Hippocampal formation (tissue), 2 donors: ENCODE measurements at places on chromosomes 4 and X.
A peak's percentile ranks its signal among the peaks of the same experiment; 100 is the strongest.

- DNase-seq, result no peak
These were observed 91.9 kb upstream of the KLHL13 start for GRCh38 chrX:118208481-118208880.

- no peak for DNase-seq
These were observed 840.3 kb upstream of the ADGRL3 start for GRCh38 chr4:60359746-60360367.

- no peak for DNase-seq
These were observed 301.8 kb upstream of the CTSO start for GRCh38 chr4:156255230-156256007.

GRCh38 chr4:168769416-168769815, 240.6 kb downstream of the CBR4 start:
- DNase-seq, result no peak

- no peak for DNase-seq
These were observed 875 bp downstream of the RGS12 start for GRCh38 chr4:3293401-3294391.

- no peak for DNase-seq
These were observed 2.1 kb downstream of the NSG1 start for GRCh38 chr4:4388836-4389575.

DNA sequence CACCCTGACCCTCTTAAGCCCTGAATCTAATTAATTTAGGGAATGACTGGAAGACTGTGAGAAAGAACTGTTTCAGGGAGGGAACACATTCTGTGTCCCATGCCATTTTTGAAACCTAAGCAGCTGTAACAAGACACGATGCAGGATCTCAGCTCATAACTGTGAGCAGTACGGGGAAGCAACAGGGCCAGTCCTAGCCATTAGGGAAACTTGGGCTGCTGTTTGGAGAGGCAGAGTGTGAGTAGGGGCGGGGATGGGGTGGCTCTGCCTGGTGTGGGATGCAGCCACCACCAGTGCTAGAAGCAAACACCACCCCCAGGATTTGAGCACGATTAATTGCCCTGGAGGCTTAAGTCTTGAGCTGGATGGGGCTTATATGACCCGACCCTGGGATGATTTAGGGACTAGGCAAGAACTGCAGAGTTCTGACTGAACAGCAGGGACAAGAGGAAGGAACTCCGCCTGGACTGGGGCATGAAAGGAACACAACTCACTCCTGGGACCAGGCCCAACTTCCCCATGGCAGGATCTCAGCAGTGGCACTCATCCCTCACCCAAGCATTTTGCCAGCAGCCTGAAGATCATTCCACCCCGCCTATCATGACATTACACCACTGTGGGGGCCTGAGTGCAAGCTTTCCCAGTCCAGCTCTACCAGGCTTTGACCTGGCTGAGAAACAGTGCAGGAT, 43.1 kb downstream of the ATRX start:
- no peak for DNase-seq

GRCh38 chr4:83362492-83363329, 28.1 kb upstream of the HPSE start:
- no peak for DNase-seq

DNA sequence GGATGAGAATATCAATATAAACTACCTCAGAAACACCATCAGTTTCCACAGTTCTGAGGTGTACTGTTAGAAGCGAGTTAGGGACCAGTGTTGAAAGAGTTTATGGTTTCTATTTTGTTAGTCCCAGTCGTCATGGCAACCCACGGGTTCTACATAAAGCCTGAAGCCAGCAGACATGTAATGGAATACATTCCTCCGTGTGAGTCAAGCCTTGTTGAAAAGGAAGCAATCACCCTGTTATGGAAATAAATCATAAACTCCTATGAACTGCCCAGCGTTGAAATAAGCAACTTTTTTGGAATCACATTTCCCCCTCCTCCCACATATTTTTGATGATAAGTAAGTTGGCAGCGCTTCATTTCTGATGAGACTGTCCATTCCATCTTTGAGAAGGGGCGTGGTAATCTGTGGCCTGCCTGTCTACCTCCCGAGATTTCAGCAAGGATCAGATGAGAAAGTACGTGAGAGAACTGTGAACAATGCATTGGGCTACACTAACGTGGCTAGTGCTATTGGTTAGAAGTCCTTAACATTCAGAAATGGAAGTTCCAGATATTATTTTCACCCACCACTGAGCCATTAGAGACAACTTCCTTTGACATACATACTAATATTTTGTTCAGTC, 40.4 kb upstream of the PDHA1 start:
- no peak for DNase-seq

DNA sequence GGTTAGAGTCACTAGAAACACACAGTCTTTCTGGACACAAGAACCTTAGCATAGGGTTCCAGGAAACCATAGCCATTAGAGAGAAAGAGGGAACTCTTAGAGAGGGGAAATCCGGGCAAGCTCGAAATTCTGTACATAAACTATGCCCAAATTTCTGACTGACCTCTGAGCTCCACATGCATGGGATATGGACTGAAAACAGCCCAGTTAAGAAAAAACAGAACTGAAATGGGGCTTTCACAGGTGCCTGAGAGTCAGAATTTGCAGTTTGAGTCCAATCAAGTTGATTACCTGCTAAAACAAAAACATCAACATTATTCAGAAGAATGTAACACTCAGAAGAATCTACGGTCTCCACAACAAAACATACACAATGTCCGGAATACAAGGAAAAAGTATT, 13.1 kb downstream of the DCHS2 start:
- no peak for DNase-seq

DNA sequence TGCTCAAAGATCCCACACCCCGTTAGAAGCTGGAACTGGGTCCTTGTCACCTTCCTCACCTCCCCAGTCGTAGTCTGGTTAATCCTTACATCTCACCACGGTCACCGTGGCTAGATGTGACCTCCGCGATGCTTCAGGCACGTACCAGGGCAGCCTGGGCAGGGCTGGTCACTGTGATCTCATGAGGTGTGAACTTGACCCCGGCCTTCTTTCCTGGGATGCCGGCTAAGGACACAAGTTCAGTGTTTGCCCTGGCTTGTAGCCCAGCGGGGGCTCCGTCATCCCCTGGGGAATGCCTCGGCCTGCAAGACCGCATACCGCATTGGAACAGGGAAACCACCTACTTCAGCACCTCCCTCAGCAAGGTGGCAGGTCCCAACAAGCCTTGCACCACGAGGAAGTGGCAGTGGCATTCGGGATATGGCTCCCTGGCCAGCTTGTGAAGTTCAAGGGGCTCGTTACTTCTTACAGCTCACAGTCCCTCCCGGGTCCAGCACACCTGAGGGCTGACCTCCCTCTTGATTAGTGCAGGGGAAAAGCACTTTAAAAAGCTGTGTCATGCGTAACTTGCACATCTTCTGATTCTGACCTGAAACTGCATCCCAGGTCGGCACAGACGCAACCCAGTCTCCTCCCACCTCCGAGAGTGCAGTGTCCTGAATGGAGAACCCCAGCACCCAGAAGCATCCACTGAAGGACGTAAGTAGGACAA, 25.9 kb downstream of the NOP14 start:
- no peak for DNase-seq

- DNase-seq, result no peak
These were observed 57.2 kb downstream of the NHS start for GRCh38 chrX:17432158-17432557.

DNA sequence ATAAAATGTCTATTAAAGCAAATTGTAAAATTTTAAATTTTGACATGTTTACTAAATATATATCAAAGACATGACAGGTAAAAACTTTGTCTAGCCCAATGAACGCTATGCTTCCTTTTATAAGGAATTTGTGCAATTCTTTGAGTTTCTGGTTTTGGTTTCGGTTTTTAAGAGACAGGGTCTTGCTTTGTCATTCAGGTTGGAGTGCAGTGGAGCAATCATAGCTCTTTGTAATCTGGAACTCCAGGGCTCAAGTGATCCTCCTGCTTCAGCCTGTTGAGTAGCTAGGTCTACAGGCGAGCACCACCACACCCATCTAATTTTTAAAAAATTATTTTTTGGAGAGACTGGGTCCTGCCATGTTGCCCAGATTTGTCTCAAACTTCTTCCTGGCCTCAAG, 60.7 kb downstream of the BLTP1 start:
- no peak for DNase-seq

DNA sequence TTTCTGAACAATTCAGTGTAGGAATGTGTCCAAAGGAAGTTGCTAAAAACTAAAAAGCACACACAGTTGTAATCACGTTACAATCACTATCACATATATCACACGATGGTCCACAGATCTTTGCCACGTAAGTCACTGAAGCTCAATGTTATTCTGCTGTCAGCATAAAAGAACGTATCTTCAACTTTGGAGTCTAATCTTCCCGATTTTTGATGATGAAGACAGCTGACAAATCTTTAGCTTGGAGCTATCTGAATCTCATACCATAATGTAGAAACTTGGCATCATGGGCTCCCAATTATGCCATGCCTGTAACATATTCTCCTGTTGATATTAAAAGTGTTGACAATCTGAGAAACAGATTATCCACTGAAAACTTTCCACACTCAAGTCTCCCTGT, 158.4 kb downstream of the UBE2NL start:
- no peak for DNase-seq

DNA sequence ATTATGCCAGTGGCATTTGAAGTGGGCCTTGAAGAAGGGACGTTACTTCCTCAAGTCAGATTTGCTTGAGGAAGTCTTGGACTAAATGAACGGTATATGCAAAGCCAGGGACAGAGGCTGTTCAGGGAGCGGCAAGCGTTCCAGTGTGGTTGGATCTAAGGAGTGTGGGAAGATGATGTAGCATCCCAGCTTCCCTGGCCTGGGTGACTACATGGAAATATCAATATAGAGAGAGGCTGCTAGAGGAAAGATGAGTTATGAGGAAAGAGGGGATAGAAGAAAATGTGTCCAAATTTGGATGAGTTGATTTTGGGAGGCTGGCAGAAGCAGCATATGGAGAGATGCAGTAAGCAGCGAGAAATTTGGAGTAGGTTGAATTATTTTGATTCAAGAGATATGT, 432.5 kb upstream of the TENM3 start:
- DNase-seq, result no peak

DNA sequence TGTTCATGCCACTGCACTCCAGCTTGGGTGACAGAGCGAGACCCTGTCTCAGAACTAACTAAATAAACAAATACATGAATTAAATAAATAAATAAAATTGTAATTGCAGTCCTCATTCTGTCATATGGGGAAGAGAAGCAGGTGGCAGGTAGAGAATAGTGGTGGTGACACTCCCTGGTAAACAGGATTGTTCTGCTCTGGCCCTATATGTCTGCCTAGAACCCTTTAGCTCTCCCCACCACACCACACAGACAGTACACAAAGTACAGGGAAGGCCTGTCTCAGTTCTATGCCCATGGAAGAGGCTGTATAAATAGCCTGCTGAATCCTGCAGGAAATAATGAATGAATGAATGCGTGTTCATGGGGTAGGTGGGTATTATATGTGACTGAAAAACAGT, 117.7 kb downstream of the CEP135 start:
- no peak for DNase-seq

DNA sequence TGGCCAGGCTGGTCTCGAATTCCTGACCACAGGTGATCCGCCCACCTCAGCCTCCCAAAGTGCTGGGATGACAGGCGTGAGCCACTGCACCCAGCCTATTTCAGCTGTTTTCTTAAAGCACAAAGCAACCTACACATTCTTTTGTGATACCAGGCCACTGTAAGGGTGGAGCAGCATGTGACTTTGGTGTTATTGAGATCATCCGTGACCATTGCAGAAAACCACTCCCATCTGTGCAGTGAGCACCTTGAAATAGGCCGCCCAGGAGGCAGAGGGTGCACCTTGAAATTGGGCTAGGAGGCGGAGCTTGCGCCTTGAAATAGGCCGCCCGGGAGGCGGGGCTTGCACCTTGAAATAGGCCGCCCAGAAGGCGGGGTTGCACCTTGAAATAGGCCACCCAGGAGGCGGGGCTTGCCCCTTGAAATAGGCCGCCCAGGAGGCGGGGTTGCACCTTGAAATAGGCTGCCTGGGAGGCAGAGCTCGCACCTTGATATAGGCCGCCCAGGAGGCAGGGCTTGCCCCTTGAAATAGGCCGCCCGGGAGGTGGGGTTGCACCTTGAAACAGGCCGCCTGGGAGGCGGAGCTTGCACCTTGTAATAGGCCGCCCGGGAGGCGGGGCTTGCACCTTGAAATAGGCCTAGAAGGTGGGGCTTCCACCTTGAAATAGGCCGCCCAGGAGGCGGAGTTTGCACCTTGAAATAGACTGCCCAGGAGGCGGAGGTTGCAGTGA, 9.0 kb upstream of the SLC25A6 start:
- no peak for DNase-seq

- no peak for DNase-seq
These were observed 276.4 kb downstream of the PDGFC start for GRCh38 chr4:156695163-156695562.

DNA sequence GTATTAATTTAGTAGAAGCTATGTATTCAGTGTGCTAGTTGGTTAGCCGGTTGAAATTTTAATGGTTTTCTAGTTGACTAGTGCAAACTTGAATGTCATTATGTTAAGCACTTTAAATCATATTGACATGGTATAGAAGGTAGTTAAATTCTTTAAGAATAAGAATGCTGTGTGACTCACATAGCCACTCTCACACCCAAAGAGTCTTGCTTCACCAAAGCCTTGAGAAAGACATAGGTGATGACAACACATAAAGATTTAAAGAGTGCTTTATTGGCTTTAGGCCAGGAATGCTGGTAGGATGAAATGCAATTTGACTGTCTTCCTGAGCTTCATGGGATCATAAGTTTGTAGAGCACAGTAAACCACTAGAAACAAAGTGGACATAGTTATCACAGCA, 85.3 kb downstream of the DCAF8L2 start:
- DNase-seq, result no peak

- no peak for DNase-seq
These were observed 3.3 kb upstream of the HAUS3 start for GRCh38 chr4:2245057-2245786.

GRCh38 chr4:124111922-124112321, 600.6 kb downstream of the ANKRD50 start:
- peak; percentile 0 for DNase-seq

DNA sequence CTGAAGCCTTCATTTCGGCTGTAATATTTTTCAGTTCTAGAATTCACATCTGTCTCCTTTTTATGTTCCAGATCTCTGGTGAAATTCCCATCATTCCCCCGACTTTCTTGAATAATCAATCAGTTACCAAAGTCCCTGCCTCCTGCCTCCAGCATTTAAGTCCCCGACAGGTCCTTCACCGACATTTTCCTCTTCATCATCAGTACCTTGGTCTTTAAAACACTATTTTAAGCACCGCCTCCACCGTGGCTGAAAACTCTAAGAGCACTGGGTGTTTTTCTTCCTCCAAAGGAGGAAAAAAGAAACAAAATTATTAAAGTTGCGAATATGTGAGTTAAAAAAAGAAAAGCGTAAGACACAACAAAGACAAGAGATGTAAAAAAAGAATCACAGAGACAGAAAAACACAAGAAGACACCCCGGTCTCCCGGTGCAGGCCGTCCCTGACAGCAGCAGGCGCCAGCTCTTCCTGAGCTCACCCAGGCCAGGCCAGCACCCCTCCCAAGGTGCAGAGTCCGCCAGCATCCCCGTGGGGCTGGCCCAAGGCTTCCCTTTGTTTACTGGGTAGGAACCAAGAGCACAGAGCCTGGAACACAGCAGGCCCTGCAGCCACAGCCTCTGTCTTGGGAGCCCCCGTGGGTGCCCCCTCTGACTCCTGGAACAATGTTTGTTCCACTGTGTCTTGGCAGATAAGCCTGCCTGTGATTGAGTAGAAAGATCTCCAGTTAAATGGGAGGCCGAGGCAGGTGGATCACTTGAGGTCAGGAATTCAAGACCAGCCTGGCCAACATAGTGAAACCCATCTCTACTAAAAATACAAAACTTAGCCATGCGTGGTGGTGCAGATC, 49.3 kb upstream of the CPLX1 start:
- DNase-seq, result no peak
